Activated naive CD4-positive, alpha-beta T cell treated with anti-CD3 and anti-CD28 coated beads, Interleukin-2, amount 50 U/mL, for 72 hours (primary cell): ENCODE measurements at places on chromosomes 5 and 9.

DNA sequence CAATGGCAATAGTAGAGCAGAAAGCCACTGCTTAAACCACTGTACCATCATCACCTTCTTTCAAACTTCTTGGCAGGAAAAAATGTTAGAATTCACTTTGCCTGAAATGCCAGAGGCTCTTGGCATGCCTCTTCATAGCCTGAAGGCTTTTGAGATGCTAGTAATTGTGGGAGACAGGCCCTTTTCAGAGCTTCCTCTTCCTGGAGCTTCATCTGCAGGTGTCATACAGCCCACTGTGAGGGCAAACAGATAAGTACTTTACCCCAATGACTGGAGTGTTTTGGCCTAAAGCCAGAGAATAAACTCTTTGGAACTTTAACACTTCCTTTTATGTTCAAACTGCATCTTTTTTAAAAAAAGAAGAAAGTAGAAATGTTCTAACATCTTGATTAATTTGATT lies 81.3 kb upstream of the TMEM171 start:
- DNase-seq: no peak

DNA sequence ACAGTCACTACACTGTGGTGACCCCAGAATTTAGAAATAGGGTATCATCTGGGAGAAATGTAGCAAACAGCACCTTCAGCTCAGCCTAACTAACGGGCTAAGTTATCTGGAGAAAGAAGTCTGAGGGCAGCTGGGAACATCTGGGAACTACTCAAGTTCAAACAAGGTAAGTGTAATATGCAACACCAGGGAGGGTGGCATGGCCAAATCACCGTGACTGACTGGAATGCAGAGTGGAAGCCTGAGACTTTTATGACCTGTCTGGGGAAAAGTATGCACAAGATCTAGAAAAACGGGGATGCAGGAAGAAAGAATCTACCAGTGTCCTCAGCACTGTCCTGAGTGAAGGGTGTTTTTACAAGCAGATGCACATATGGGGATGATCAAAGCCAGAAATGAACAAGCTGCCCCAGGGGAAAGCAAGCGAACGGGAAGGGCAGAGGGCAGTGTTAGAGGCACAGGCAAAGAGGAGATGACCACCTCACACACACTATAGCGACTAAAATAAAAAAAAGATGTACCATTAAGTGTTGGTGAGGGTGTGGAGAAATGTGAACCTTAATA lies 59.9 kb downstream of the SERINC5 start:
- DNase-seq: no peak

DNA sequence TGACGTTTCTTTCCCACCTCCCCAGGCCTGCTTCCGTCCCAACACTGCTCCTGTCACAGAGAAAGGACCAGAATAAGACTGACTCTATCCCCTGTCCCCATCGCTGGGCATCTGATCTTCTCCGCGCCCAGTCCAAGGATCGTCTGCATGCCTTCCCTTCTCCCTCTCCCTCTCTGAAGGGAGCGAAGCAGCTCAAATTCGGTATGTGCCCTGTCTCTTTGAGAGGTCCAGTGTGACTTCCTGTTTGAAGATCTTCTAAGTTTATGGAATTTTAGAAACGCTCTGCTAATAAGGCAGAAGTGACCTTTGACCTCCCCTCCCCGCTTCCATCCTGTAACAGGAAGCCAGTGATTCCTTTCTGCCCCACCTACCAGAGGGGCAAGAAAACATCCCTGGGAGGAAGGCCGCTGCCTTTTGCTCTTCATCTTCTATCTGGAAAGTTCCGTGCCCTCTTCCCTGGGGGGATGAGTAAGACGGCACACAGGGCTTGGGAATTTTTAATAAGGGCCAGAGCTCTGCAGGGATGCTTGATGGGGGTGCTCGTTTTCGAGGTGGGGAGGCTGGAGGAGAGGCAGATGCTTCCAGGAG lies 40.7 kb upstream of the RNU6ATAC start:
- no peak for DNase-seq

DNA sequence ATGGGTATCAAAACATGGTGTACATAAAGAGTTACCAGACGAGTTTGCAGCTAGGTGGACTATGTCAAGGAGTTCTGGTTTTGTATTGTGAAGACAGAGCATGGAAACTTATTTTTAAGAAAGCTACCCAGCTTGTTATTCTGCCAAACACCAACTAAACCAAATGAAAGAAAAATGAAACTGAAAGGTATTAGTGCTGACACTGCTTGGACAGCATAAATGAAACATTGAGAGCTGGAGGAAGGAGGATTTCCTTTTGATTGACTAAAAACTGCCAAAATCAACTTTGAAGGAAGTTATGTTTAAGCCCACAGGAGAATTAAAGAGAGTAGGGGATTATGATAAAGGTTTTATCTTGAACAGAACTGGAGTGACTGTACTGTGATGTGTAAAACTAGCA lies 766.2 kb downstream of the PTPRD start:
- no peak for DNase-seq

- no peak for DNase-seq
Observed at GRCh38 chr5:180519098-180519497, 24.9 kb downstream of the CNOT6 start.

GRCh38 chr9:112852741-112853504 lies 37.8 kb downstream of the SLC46A2 start:
- no peak for DNase-seq

GRCh38 chr9:136051837-136052471 lies 43.1 kb downstream of the NACC2 start:
- DNase-seq: no peak

- DNase-seq: no peak
Observed at GRCh38 chr9:121294866-121295661, 27.1 kb downstream of the GSN start.
